Stimulated activated CD4-positive, alpha-beta T cell treated with anti-CD3 and anti-CD28 coated beads, Interleukin-1b, Interleukin-23, amount 100 ng/mL, for 48 hours (primary cell): ENCODE measurements at places on chromosomes 6 and 20.

DNA sequence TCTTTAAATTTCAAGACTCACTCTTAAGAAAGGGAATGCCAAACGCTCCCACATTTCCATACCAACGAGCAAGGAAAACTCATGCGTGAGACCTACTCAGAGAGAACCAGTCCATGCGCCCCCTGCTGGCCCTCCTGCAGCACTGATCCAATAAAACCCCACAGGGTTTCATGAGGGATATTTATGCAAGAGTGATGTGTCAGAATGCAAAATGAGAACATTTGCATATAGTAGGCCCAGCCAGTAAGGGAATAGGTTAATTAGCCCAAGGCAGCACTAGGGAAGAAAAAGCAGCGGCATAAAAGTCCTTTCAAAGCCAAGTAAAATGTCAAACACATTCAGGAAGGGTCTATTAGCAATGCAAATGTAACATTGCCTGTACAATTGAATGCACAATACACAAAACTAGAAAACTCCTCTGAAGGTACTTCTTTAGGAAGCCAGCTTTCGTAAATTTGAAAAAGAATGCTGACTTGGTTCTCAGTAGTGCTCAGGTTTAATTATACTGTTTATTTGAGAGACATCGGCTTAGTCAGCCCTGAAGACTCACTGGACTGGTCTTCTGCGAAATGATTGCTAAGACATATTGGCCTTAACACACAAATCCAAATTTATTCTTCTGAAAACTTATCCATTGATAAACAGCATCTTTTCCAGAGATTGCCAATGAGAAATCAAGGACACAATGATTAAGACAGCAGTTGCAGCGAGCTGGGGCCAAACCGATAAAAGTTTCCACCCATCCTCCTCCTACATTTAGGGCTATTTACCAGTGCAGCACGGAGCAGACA, 93.2 kb downstream of the GMPR start:
- peak; percentile 62 for DNase-seq

DNA sequence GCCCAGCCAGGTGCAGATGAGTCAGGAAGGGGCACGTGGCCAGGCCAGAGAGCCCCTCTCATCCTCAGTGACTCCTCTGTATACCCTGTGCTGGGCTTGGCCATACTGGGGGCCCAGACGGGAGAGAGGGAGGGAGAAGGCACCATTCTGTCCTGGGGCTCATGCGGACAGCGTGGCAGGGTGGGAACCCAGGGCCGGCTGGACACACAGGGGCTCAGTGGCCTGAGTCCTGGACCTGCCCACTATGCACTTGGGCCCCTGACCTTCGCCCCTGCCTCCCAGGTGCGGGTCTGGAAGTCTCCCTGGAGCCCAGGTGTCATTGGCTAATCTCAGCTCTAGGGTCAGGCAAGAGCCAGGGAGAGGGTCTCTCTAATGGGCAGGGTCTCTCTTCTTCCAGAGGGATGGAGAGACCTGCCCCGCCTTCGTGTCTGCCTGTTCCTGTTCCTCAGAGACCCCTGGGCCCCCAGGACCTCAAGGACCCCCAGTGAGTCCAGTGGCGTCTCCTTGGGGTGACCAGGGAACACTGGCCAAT, 27.7 kb downstream of the COL20A1 start:
- DNase-seq: no peak

DNA sequence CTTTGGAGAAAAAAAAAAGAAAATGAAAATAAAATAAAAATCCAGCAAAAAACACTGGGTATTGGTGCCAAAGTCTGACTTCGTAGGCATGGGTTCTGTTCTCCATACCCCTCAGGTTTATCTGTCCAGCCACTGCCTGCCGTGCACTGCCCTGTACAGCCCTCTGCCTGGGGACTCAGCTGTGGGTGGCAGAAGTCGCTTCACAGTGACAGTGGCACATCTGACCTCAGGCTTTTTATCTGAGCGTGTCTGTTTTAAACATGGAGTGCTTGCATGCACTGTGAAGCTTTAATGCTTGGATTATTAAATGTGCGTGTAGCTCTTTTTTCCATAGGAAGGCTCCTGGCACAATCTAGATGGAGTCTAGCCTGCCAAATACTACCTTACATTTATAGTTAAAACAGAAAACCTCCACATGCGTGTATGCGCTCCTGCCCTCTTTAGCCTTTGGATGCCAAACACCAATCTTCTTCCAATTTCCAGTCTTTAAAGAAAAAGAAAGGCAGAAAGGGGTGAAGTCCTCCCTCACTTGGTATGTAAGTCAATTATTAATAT, 375.5 kb downstream of the UTRN start:
- no peak for DNase-seq

GRCh38 chr6:95545226-95545625, 32.1 kb upstream of the MANEA start:
- DNase-seq: no peak

- DNase-seq: no peak
Measured at GRCh38 chr20:17542993-17543412, 11.8 kb upstream of the BFSP1 start.

GRCh38 chr6:44505751-44506150, 118.2 kb downstream of the CDC5L start:
- no peak for DNase-seq

DNA sequence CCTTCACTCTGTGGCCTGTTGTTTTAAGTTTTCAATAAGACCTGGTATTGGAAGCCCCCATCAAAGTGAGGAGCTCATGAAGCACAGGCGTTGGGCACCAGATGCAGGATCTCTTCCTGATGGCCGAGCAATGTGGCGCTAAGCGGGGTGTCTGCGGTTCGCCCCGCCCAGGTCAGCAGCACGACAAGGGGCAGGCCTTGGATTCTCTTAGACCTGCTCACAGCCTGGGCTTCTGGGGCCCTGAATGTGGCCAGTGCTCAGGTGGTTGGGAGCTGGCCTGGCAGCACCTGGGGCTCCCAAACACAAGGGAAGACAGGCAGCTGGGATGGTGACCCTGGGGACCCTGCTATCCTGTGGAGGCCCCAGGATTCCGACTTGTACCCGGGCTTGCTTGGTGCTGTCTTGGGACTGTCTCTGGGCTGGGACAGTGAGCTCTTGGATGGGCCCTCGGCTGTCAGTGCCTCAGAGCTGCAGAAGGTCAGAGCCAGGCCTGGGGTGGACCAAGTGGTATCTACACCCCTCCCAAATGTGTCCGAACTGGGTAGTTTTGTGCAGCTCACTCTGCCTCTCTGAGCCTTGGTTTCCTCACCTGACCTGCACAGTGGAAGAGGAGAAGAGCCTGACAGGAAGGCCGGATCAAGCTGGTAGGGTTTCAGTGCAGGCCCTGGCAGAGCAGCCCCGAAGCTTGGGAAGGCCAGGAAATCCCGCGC, 69.1 kb downstream of the PHACTR3 start:
- no peak for DNase-seq

GRCh38 chr20:50919567-50919966, 11.7 kb downstream of the ADNP start:
- no peak for DNase-seq
